Lower lobe of right lung (tissue), 2 donors: ENCODE measurements at places on chromosomes 5 and 9. TPM values are rescaled to one million over a fixed set of nuclear protein-coding genes. Genes with fewer than 3 reads are reported as not detected.

- no peaks in the 10 kb centered on the region for H3K27me3 ChIP-seq
- peaks cover 43% of the 10 kb centered on the region for H3K36me3 ChIP-seq
- peaks cover 96% of the 10 kb centered on the region for H3K4me1 ChIP-seq
- H3K27ac ChIP-seq = peak overlapping the region; percentile 85
Observed at GRCh38 chr9:113583511-113584427, 120.2 kb downstream of the RGS3 start.

DNA sequence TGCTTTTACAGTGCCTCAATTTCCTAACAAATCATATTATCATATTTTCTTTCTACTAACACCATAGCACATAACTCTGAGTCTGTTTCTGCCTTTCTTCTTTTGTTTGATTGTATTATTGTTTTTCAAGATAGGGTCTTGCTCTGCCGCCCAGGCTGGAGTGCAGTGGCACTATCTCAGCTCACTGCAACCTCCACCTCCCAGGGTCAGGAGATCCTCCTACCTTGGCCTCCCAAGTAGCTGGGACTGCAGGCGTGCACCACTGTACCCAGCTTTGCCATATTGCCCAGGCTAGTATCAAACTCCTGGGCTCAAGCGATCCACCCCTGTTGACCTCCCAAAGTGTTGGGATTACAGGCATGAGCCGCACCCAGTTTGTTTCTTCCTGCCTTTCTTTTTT, 18.7 kb downstream of the PAIP2 start:
- no peak overlapping the region for H3K4me3 ChIP-seq
- peaks cover 18% of the 10 kb centered on the region for H3K4me1 ChIP-seq
- DNase-seq = no peak
- H3K27ac ChIP-seq = no peak overlapping the region

GRCh38 chr9:75238311-75238976, 150.1 kb downstream of the OSTF1 start:
- no peak overlapping the region for H3K4me3 ChIP-seq
- H3K27ac ChIP-seq = no peak overlapping the region
- peak; percentile 51 for DNase-seq
- no peaks in the 10 kb centered on the region for H3K4me1 ChIP-seq
- no peaks in the 10 kb centered on the region for H3K27me3 ChIP-seq
- no peaks in the 10 kb centered on the region for H3K36me3 ChIP-seq

DNA sequence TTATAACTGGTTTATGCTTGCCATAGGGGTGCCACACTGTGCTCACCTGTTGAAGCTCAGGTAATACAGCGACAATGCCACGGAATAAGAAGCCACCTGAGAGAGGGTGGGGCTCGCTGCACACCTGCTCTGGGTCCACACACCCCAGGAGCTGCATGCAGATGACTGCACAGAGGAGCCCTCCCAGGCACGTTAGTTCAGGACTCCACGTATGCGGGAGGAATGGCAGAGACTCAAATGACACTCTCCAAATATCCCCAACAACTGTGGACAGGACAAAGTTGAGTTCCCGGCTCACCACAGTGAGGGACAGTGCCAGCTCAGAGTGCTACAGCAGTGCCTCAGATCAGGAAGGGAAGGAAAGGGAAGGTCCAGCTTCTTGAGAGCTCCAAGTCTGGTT, 5.8 kb upstream of the FCN1 start:
- peaks cover 14% of the 10 kb centered on the region for H3K4me1 ChIP-seq
- H3K36me3 ChIP-seq = no peaks in the 10 kb centered on the region
- peak; percentile 16 for DNase-seq
- no peak overlapping the region for H3K4me3 ChIP-seq
- no peak overlapping the region for H3K27ac ChIP-seq

DNA sequence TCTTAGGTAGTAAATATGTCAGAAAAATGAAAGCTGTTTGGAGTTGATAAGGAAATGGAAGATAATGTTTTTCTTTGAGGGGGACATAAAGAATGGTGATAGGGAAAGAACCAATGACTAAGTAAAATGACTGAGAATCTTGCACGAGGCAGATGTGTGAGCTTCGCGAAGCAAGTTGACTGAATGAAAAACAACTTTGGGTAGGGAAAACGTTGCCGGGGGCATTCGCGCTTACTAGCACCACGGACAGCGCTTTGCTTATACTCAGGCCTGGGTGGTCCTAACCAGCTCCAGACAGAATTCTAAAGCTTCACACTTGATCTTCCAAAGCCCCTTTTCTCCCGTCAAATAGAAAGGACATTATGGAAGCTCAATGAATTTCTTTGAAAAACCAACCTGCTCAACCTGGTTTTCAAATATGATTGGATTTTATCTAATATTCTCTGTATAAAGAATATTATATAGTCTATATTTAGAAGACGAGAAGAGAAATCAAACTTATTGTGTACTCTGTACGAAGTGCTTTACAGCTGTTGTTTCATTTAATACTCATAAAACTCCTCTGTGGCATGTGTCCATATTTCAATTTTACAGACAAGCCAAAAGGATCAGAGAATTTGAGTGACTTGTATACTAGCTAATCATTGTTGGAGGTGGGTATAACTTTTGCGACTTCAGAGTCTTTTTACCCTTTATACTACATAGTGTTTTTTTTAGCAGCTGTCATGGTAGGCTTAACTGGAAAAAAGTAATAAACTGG, 1.9 kb upstream of the CDKN2B start:
- H3K27ac ChIP-seq = no peak overlapping the region
- peaks cover 16% of the 10 kb centered on the region for H3K27me3 ChIP-seq
- H3K4me3 ChIP-seq = no peak overlapping the region
- no peak for DNase-seq
- H3K36me3 ChIP-seq = no peaks in the 10 kb centered on the region
- peaks cover 18% of the 10 kb centered on the region for H3K4me1 ChIP-seq

DNA sequence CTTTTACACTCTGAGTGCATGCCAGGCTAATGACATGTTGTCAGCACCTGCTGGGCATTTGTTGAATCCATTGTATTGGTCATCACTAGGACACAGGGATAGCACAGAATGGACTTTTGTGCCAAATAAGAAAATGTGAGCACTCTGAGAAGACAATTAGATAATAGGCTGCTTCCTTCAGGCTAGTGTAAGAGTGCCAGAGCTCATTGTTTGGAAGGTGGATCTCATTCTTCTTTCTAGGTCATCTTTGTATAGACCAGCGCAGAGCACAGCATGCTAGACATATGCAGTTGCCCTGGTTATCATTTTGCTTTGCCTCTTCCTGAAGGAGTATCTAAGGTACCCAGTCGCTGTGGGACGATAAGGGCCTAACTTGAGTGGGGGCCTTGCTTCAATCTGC, 493.4 kb upstream of the COX7C start:
- no peak overlapping the region for H3K27ac ChIP-seq
- H3K4me3 ChIP-seq = no peak overlapping the region
- no peaks in the 10 kb centered on the region for H3K36me3 ChIP-seq

- H3K27ac ChIP-seq = no peak overlapping the region
- H3K27me3 ChIP-seq = no peaks in the 10 kb centered on the region
- no peaks in the 10 kb centered on the region for H3K4me1 ChIP-seq
- no peak overlapping the region for H3K4me3 ChIP-seq
- H3K36me3 ChIP-seq = no peaks in the 10 kb centered on the region
Observed at GRCh38 chr9:17536027-17536426, 42.8 kb upstream of the SH3GL2 start.

DNA sequence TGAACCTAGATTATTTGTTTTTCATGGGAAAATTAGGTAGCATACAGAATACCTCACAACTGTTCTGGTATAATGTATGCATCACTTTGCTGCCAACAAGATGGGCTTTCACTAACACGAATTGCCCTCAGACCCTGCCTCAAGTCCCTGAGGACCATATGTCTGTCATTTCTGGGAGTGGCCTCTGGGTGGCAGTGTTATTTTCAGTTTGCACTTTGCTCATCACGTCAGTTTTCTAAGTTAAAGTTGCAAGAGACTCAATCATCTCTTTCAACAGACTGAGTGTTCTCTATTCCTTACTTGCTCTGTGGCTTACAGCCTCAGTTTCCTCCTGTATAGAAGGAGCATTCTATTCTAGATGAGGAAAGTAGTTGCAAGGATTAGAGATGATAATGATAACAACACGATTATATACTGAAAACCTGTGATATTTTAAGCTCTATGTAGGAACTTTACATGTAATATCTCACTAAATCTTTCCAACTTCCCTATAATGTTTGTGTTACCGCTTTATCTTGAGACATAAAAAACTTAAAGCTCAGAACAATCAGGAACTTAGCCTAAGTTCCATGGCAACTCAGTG, 55.7 kb downstream of the TSSK1B start:
- peaks cover 6% of the 10 kb centered on the region for H3K27me3 ChIP-seq
- H3K36me3 ChIP-seq = no peaks in the 10 kb centered on the region
- H3K4me1 ChIP-seq = no peaks in the 10 kb centered on the region
- no peak for DNase-seq
- H3K27ac ChIP-seq = no peak overlapping the region
- no peak overlapping the region for H3K4me3 ChIP-seq

GRCh38 chr5:142726188-142726731, 40.4 kb upstream of the FGF1 start:
- DNase-seq = no peak
- H3K4me1 ChIP-seq = peaks cover 14% of the 10 kb centered on the region
- H3K4me3 ChIP-seq = no peak overlapping the region
- H3K27ac ChIP-seq = no peak overlapping the region
- H3K27me3 ChIP-seq = no peaks in the 10 kb centered on the region
- no peaks in the 10 kb centered on the region for H3K36me3 ChIP-seq

DNA sequence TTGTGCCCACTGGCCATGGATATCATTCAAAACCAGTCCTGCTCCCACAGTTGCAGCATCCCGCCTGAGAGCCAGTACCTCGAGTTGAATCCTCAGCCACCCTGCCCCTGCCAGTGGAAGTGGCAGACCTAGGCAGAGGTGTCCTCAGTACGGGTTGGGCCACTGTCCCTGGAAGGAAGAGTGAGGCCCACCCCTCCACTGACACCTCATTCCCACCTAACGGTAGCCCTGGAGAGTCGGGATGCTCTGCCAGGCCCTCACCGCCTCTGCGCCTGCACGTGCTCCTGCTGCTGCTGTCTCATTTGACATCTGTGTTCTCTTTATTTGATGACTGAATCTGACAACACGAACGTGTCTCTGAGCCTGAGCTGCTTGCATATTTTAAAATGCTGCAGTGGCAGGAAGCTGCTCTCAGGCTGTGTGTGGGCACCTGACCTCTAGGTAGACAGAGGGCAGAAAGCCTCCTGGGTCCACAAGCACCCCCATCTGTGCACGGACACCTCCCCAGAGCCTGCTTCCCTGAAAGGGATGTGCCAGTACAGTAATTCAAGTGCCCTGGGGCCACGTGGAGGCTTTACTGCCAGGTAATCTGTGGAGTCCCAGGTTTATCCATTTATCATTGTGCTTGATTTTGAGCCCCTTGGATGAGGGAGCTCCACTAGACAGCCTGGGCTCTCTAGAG, 194.7 kb downstream of the CACNA1B start:
- H3K4me3 ChIP-seq = no peak overlapping the region
- H3K4me1 ChIP-seq = no peaks in the 10 kb centered on the region
- no peaks in the 10 kb centered on the region for H3K36me3 ChIP-seq
- no peak overlapping the region for H3K27ac ChIP-seq
- no peaks in the 10 kb centered on the region for H3K27me3 ChIP-seq
- DNase-seq = no peak

GRCh38 chr5:163825661-163826060, 320.2 kb downstream of the MAT2B start:
- no peak overlapping the region for H3K27ac ChIP-seq
- H3K4me1 ChIP-seq = no peaks in the 10 kb centered on the region
- H3K36me3 ChIP-seq = no peaks in the 10 kb centered on the region

- DNase-seq = no peak
- H3K4me1 ChIP-seq = peaks cover 10% of the 10 kb centered on the region
- H3K4me3 ChIP-seq = no peak overlapping the region
- no peak overlapping the region for H3K27ac ChIP-seq
- H3K36me3 ChIP-seq = no peaks in the 10 kb centered on the region
Observed at GRCh38 chr5:175872287-175873087, 1.1 kb downstream of the CPLX2 start.

Gene ANGPTL2
- 11.4 TPM for total RNA-seq

Gene RNF180
- total RNA-seq = 12.2 TPM
